ENCODE measurements at places on chromosomes 16 and 17. TPM values are rescaled to one million over a fixed set of nuclear protein-coding genes. Genes with fewer than 3 reads are reported as not detected.

Gene C16orf86
- total RNA-seq = 3.9 TPM

Gene AGRP
- 0.47 TPM for total RNA-seq

Gene TEKT3
- total RNA-seq = 1.3 TPM

Gene ABCA8
- total RNA-seq = 33.5 TPM

Gene NOL11
- total RNA-seq = 43.8 TPM

Gene GUCY2D
- total RNA-seq = 0.23 TPM

Gene LDHD
- 15.0 TPM for total RNA-seq

Gene CBX2
- total RNA-seq = 19.4 TPM

Gene NECAB2
- total RNA-seq = 0.82 TPM

Gene FDXR
- total RNA-seq = 7.5 TPM

Gene CFAP119
- total RNA-seq = 7.0 TPM

Gene CNGB1
- not detected for total RNA-seq

Gene SMIM36
- not detected for total RNA-seq

Gene EME2
- total RNA-seq = 20.1 TPM

Gene CTRB2
- not detected for total RNA-seq

Gene GPRC5B
- 109 TPM for total RNA-seq

Gene CHST5
- total RNA-seq = 0.58 TPM

Gene AANAT
- 0.41 TPM for total RNA-seq

Gene ITGB4
- 9.5 TPM for total RNA-seq

Gene ZNF423
- total RNA-seq = 31.5 TPM

Gene SDR42E2
- 0.18 TPM for total RNA-seq

Gene TBC1D3E
- total RNA-seq = not detected

Gene TVP23A
- 6.2 TPM for total RNA-seq

Gene SOCS1
- total RNA-seq = 25.8 TPM

Gene CLEC10A
- total RNA-seq = 4.8 TPM

Gene ODAD4
- total RNA-seq = 1.9 TPM

Gene REXO5
- total RNA-seq = 6.6 TPM

Gene RPH3AL
- 46.8 TPM for total RNA-seq

Gene CLEC18A
- 56.1 TPM for total RNA-seq

Gene GCGR
- total RNA-seq = 14.0 TPM

Gene SLC7A6
- total RNA-seq = 21.8 TPM

Gene AXIN2
- total RNA-seq = 40.6 TPM

Gene ATP1B2
- 13.1 TPM for total RNA-seq

Gene GNG13
- not detected for total RNA-seq

Gene SOX9
- total RNA-seq = 9.7 TPM

Gene SPATA32
- 0.12 TPM for total RNA-seq

Gene APOBR
- 3.3 TPM for total RNA-seq

Gene EVI2B
- total RNA-seq = 3.3 TPM

Gene HOXB6
- total RNA-seq = 70.7 TPM

Gene DLG4
- total RNA-seq = 36.0 TPM

Gene KRTAP4-6
- total RNA-seq = not detected

Measured in metanephros (tissue), 2 donors.